NB4 (cell line): ENCODE measurements at places on chromosomes 1 and 21.

DNA sequence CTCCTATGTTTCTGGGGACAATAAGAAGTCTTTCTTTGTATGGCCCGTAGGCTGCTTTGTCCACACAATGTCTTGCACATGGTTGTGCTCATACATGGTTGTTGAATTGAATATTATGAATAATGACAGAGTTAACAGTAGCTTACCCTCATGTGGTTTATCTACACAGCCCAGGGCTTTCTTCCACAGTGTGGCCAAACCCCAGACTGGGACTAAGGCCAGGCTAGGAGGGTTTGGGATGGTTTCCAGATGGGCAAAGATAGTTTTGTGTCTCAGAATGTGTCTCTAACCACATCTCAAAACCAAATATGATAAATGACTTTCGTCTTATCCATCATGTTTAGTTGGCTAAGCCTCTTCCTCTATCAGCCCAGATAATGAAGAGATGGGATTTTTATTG is 65.2 kb downstream of the CACNA1E start:
- DNase-seq = no peak

- no peak for DNase-seq
Measured at GRCh38 chr1:19940486-19941205, 17.2 kb upstream of the PLA2G2E start.

- DNase-seq = no peak
Measured at GRCh38 chr1:115524236-115524635, 117.5 kb upstream of the VANGL1 start.

GRCh38 chr1:11318982-11319381 is 46.0 kb downstream of the UBIAD1 start:
- DNase-seq = peak; percentile 28

DNA sequence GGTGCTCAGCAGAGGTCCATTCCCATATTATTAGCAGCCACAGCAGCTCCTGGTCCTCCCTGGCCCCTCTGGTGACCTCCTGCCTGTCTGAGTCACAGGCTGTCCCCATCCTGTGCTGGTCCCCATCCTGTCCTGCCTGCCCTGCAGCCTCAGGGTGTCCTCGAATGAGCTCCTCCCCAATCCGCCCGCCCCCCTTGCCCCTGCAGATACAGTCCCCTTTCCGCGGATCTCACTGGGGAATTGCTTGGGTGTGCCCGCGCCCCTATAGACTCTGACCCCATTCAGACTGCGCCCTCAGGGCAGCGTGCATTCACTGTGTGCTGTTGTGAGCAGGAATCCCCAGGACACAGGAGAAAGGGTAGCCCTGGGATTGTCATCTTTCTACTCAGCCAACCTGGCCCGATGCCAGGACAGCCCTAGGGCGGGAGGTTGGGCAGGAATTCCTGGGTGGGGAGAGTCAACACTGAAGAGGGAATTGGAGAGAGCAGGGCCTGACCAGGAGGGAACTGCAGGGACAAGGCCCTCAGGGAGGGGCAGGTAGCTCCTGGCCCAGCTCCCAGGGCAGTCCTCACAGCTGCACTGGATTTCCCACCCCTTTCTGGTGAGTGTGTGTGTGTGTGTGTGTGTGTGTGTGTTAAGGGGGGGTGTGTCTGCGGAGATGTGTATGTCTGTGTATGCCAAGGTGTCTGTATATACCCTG is 1.1 kb upstream of the GUCA2A start:
- DNase-seq = no peak

- peak; percentile 34 for DNase-seq
Measured at GRCh38 chr1:160971618-160972056, 17.0 kb upstream of the ITLN2 start.

DNA sequence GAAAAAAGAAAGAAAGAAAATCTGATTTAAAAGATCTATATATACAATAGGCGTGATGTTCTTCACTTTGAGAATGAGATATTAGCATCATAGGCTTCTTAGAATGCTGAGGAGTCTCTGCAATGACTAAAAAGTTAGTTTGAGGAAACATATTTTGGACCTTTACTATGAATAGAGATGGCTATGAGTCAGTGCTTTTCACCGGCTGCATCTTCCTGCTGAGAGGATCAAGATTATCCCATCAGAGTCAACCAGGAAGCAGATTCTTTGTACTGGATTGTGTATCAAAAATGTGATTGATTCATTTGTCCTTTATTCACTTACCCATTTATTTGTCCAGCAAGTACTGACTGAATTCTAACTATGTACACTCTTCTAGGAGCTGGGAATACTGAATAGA is 144.2 kb downstream of the KCNK2 start:
- DNase-seq = no peak

GRCh38 chr1:1666526-1666925 is 7.7 kb upstream of the CDK11B start:
- DNase-seq = no peak

DNA sequence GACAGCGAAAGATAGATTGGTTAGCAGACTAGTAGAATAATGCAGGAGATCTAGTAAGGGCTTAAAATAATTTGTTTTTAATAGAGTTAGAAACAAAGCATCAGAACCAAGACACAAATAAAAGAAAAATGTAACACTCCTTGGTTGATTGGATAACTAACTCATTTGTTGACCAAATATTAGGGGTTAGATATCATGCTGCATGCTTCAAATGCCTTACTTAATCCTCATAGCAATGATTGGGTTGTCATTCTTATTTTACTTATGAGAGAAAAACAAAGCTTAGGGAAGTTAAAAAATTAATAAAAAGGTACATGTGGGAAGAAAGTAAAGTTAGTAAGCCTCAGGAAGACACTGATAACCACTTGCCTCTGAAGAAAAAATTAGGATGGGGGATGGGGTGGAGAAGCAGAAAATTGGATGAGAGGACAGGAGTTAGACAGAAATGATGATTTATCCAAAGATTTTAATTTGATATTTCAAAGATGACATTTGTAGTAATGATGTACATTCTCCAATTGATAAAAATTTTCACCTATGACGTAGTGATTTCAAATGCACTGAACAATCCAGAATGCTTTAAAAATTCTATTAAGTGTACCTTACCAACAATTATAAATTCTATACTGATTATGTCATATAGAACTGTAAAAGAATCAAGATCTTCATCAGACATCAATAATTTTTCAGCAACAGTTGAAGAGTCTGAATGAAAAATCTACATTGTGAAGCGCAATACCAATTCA is 374.7 kb downstream of the COL11A1 start:
- DNase-seq = no peak

GRCh38 chr1:29524285-29525065 is 288.2 kb downstream of the PTPRU start:
- no peak for DNase-seq

DNA sequence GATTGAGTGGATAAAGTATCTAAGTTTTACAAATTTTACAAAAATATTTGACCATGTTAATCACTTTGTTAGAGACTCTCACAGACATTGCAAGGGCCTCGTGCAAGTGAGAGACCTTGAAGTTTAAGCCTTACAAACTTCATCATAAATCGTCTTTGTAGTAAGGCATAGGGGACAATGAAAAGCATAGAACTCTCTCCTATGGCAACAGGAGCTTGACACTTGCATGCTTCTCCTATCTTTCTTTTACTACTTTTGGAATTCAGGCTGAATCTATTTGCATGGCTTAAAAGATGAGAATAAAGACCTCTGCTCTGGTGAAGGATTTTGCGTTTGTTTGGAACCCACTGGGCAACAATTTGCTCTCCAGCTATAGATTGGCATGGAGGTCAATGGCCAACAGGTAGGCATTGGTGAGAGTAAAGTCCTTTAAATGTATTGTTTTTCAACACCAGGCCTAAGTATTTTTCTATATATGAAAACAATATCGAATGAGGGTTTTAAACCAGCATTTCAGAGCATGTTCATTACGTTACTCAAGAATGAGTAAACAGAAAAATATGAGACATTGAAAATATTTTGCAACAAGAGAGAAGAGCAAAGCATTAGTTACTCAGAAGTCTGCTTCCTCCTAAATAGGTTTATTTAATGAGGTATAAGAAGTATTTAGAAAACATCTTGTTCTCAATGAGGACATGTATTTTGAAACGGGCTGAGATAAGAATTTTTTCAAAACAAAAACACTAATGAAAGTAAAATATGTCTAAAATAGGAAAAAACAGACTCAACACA is 192.2 kb downstream of the TGFB2 start:
- no peak for DNase-seq

- DNase-seq = peak; percentile 59
Measured at GRCh38 chr21:38679534-38679933, 126.2 kb upstream of the ETS2 start.

DNA sequence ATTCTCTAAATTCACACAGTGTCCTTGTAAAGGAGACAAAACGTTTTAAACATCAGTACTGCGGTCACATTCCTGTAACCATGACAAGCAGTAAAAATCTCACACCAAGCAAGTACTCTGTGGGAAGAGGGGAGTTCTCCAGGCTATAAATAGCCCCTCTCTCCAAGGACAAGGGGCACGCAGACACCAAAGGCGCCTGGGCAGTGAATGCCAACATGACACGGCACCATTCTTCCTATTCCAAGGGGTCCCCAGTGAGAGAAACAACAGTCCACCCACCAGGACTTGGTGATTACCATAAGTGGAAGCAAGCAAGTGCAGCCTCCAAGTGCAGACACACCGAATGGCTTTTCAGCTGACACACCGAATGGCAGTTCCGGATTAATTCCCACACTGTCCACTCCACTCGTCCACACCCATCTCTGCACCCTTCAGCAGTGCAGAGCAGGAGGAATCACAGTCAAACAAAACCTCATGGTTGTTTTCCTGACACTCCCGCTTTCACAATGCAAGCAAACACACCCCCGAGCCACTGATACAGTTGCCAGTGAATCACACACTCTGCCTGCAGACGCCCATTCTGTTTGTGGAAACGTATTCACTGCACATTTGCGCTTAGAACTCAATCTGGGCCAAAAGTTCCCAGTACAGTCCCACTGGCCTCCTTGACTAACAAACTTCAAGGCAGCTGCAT is 1.8 kb downstream of the PTTG1IP start:
- DNase-seq = no peak

GRCh38 chr1:174393885-174394284 is 53.9 kb upstream of the GPR52 start:
- no peak for DNase-seq

GRCh38 chr1:229344937-229345684 is 2.3 kb upstream of the CCSAP start:
- DNase-seq = no peak

- no peak for DNase-seq
Measured at GRCh38 chr1:82343381-82343780, 542.6 kb downstream of the ADGRL2 start.

DNA sequence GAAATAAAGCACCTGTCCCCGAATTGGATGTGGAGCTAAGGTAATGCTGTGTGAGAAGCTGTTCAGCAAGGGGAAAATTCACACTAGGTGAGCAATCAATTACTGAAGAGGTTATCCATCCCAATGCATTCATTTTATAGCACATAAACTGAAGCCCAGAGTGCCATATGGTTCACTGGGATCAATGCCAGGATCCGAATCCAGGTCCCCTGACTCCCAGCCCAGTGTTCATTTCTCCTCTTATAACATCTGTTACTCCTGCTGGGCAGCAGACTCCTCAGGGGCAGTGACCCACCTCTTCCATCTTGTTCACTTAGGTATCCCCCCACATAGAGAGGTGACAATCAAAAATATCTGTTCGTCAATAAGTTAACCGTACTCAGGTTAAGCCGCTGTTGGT is 13.2 kb upstream of the SEC16B start:
- DNase-seq = no peak

DNA sequence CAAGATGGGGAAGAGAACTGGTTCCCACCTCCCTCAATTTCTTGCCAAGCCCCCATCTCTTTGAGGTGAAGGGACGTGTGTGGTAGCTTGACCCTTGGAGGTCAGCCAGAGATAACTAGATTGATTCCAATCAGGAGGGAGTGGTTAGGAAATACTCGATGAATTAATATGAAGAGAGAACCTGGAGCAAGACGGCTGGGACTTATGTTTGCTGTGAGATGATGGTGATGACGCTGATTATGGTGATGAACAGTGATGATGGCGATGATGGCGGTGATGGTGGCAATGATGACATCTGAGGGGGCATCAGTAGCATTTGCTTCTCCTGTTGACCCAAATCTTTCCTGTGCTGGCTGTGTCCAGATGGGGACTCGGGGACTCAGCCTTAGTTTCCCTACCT is 724 bp downstream of the PADI1 start:
- DNase-seq = no peak

GRCh38 chr1:67469431-67469830 is 39.2 kb upstream of the SERBP1 start:
- DNase-seq = no peak

GRCh38 chr1:226098870-226099835 is 36.6 kb downstream of the H3-3A start:
- DNase-seq = peak; percentile 40

DNA sequence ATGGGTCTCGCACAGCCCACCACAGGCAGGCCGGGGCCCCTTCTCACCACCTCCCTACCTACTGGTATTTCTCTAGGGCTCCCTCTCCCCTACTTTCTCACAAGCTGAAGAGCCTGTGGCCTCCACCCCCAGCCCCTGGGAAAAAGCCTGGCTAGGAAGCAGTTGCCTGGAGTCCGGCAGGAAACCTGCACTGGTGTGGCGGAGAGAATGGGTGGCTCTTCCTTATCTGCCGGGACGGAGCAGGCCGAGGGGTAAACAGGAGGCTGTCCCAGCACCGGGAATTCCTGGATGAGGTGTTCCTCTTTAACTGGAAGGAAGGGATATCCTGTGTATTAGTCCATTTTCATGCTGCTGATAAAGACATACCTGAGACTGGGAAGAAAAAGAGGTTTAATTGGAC is 125.8 kb downstream of the TLR5 start:
- DNase-seq = no peak

GRCh38 chr1:2240270-2241156 is 12.4 kb downstream of the SKI start:
- DNase-seq = peak; percentile 47

- DNase-seq = no peak
Measured at GRCh38 chr21:39392981-39393380, 44.1 kb upstream of the HMGN1 start.

- DNase-seq = peak; percentile 10
Measured at GRCh38 chr1:107830075-107830474, 134.9 kb downstream of the VAV3 start.

GRCh38 chr1:59352065-59352464 is 55.2 kb downstream of the FGGY start:
- no peak for DNase-seq

GRCh38 chr1:44318097-44319088 is 36.7 kb downstream of the ERI3 start:
- peak; percentile 48 for DNase-seq

DNA sequence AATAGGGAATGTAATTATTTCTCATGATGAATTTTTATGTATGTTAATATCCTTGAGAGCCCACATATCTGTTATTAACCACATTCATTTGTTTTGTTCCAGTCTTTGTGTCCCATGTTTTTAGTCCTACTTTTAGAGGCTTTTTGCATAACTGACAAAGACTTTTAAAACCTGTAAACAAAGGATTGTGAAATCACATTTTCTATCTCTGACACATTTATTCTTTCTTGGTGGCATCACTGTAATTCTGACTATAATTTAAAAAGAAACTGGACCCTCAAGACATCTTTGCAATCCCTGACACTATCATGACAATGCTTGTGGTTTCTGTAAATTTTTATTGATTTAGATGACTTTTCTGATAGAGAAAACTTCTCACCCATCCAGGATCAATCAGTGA is 313.1 kb downstream of the SIPA1L2 start:
- no peak for DNase-seq

GRCh38 chr21:24175106-24175505 is 1432.2 kb downstream of the MRPL39 start:
- no peak for DNase-seq
